DMS 273 treated with DMSO at 0.1 percent for 48 hours (cell line): ENCODE measurements at places on chromosomes 16 and 17.

- no peak for DNase-seq
Measured at GRCh38 chr16:88632587-88632930, 5.8 kb upstream of the IL17C start.

- no peak for DNase-seq
Measured at GRCh38 chr17:66602659-66603384, 232.1 kb upstream of the CACNG5 start.

DNA sequence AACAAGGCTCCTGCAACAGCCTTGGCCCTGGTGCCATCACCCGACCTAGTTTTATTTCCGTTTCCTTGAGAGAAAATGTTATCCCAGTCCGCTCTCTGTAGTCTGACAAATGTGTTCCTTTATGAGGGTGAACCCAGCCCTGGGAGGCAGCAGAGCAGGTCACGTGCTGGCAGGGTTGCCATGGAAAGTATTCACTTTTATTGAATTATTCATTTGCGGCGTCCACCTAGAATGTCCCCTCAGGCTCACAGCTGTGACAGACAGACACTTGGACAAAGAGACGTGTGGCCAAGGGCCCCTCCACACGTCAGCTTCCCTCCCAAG is 90.0 kb downstream of the WSCD1 start:
- DNase-seq = no peak

GRCh38 chr17:34435182-34435928 is 72.3 kb upstream of the CCL1 start:
- no peak for DNase-seq

GRCh38 chr17:1420981-1421380 is 21.0 kb upstream of the YWHAE start:
- no peak for DNase-seq

DNA sequence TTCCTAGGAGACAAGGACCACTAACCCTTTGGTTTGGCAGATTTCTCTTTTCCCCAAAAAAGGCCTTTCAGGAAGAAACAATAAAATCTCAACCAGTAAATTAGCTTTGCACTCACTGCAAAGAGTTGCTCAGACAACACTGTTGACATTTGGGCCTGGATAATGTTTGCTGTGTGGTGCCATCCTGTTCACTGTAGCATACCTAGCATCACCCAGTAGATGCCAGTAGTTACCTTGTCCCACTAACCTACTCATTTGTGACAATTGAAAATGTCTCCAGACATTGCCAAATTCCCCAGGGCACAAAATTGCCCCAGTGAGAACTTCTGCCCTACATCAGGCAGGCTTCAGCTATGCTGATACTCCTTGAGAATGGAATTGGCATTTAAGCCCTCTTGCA is 177.0 kb upstream of the ERCC4 start:
- no peak for DNase-seq

DNA sequence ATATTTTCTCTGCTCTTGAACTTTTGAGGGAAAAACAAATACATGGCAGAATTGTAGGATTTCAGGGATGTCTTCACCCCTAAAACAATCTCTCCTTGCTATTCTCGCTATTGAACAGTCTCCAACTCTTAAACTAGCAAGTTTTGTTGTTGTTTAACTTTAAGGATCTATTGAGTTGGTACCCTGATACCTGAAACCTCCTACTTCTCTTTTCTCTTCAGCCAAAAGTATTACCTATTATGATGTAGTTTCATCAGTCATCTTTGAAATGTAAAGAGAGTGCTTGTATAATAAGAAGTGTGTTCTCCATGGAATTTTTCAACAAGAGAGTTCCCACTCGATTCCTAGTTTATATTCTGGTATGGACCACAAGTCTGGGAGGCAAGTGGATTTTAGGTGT is 211.6 kb upstream of the TBX2 start:
- no peak for DNase-seq

DNA sequence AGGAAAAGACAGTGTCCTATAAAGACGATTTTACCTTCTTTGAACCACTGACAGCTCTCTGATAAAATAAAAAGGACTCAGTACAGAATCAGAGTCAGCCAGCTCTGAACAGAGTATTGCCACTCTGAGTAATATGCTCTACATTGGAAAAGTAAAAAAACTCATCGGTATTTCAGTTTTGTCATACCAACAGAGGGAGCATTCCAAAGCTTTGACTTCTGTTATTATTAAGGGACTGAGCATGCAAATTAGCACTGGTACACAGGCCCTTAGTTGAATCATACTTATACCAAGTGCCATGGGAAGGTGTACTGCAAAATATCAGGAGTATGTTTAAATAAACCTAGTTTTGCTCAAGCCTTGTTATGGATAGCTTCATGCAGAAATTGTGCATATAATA is 509.0 kb upstream of the KIF2B start:
- DNase-seq = no peak

- DNase-seq = peak; percentile 92
Measured at GRCh38 chr17:79033741-79034501, 10.0 kb downstream of the C1QTNF1 start.

- peak; percentile 49 for DNase-seq
Measured at GRCh38 chr17:40321961-40322357, 13.0 kb downstream of the RARA start.

DNA sequence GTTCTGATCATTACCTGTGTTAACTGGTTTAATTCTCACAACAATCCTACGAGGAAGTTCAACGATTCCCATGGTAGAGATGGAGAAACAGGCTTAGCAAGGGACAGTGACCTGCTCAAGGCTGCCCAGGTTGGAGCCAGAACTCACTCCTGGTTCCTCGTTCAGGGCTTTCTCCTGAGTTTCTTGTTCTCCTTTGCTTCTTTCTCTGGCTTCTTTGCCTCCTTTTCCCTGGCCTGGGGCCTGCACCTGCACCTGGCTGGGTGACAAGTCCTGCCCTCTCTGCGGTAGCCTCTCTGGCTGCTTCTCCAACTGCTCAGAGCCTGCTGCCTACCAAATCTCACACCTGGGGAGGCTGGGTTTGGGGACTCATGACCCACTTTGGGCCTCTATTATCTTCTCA is 2.8 kb downstream of the CCL22 start:
- DNase-seq = no peak
